ENCODE measurements at places on chromosomes 7 and 10.

DNA sequence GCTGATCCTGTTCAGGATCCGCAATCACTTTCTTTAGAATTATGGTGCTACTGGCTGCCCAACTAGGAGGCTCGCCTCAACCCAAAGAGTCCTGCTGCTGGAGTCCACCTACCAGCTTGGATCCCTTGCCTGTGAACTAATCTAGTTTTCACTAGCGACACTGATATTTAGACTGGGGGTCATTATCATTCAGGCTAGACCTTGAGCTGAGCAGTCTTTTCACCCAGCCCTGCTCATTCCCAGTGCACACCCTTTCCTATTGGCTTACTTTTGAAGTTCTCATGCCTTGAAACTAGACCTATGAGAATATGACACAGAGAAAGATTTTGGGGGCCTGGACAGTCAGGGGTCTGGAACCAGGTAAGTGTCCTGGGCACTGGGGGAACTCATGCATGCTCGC lies 107.9 kb downstream of the TMEM178B start:
- DNase-seq = no peak

- no peak for DNase-seq
Measured at GRCh38 chr7:150969475-150969874, 8.6 kb downstream of the KCNH2 start.

DNA sequence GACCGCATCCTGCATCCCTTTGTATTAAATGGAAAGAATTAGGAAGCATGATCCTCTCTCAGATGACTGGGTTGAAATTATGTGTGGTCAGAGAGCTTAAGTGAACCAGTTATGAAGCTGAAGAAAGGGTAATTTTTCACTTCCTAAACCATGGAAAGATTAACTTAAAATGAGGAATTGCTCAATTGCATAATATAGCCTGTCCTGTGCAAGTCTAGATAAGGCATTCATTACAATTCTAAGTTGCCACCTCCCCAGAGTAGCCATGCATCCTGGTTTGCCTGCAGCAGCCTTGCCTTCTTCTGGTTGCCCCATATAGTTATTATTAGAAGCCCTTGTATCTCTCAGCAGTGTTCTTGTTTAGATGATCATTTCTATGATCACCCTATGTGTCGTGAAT lies 45.3 kb downstream of the STARD3NL start:
- no peak for DNase-seq

GRCh38 chr7:303425-303824 lies 13.5 kb downstream of the FOXL3 start:
- no peak for DNase-seq

- DNase-seq = no peak
Measured at GRCh38 chr10:44944354-44944753, 15.2 kb upstream of the RASSF4 start.

DNA sequence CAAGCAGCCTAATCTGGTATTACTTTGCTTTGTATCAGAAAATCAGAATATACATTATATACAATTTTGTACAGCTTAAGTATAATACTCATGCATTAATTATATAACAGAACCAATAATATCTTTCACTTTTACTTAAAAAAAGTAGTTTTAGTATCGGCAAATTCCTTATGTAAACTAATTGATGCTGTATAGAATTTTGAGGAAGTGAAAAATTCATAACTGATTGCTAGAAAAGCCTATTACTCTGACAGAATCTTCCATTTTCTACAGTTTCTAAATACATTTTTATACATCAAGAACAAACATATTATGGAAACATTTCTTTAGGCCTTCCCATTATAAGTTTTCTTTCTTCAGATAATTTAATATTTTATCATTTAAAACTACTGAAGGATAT lies 124.0 kb upstream of the GPR22 start:
- DNase-seq = no peak

DNA sequence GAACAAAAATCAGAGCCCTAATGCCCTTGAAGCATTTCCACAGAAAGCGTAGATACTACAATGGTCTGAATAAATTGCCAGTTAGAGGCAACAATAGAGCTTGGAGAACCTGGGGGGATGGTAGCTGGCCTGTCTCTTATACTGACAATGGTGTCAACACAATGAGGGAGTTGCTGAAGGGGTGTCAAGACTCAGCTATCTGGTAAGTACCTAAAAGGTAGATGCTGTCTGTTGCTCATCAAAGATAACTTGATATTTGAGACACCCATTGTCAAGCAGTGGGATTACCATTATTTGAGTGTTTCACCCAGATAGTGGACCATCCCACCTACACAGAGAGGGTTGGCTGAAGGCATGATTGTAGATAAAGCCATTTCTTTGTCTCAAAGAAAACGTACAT lies 72.8 kb downstream of the PDE1C start:
- DNase-seq = no peak

- no peak for DNase-seq
Measured at GRCh38 chr7:53110425-53110824, 75.0 kb downstream of the POM121L12 start.

- no peak for DNase-seq
Measured at GRCh38 chr7:84675633-84676034, 481.0 kb upstream of the SEMA3A start.

GRCh38 chr7:47813620-47814260 lies 134.5 kb downstream of the PKD1L1 start:
- no peak for DNase-seq

DNA sequence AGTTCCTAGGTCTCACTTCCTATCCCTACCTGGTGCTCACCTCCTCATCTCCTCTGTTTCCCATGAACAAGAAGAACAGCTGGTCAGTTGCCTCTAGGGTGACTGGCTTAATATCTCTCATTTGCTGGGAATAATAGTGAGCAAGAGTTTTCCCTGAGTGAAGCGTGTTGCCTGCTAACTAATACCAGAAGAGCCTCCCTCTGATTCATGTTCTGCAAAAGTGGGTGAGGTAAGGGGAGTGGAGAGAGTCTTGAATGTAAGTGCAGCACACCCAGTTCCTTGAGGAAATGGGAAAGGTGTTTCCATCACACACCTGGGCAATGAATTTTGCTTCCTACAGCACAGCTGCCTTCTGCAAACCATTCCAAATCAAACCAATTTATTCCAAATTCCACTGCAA lies 29.6 kb downstream of the FZD1 start:
- DNase-seq = no peak

- no peak for DNase-seq
Measured at GRCh38 chr7:30012757-30013156, 13.7 kb downstream of the FKBP14 start.

DNA sequence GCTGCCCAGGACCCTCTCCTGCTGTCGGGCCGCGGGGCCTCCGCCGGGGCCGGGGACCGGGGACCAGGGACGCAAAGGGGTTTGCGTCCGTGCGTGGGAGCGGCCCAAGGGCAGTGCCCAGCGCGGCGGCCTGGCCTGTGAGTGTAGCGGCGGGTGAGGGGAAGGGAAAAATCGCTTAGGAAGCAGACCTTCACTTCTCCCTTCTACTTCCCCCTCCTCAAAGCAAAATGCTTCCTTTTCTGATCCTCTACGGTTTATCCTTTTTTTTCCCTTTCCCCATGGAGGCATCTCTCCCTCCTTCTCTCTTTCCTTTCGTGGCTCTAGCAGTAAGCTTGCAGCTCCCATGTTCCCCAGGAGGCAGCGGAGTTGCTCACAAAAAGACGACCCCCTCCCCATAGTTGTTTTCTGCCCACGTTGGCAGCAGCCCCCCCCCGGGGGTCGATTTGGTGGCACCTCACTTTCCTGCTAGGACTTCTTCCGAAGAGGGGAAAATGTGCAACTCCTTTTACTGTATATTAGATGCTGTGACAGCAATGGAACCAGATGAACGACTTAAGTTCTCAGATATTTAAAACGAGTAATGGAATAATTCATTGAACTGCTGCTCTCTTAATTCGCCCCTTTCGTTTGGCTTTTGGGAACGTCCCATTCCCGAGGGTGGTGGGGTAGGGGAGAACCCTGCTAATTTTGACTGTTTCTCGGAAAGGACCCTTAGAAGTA lies 724 bp downstream of the CAPZA2 start:
- no peak for DNase-seq

DNA sequence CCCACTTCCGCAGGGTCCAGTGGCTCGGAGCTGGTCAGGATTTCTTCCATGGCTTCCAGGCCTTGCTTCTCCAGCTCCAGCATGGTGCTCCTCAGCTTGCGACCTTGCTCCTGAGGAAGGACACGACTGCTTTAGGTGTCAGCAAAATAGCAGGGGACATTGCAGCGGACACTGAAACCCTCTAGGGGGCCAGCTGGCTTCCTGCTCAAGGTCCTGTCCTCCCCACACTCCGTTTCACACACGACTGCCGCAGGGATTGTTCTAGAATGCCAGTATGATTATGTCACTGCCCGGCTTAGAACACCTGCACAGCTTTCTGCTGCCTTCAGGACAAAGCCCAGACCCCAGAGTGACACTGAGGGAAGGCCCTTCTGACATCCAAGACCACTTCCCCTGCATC lies 65.6 kb downstream of the SCRN1 start:
- no peak for DNase-seq

DNA sequence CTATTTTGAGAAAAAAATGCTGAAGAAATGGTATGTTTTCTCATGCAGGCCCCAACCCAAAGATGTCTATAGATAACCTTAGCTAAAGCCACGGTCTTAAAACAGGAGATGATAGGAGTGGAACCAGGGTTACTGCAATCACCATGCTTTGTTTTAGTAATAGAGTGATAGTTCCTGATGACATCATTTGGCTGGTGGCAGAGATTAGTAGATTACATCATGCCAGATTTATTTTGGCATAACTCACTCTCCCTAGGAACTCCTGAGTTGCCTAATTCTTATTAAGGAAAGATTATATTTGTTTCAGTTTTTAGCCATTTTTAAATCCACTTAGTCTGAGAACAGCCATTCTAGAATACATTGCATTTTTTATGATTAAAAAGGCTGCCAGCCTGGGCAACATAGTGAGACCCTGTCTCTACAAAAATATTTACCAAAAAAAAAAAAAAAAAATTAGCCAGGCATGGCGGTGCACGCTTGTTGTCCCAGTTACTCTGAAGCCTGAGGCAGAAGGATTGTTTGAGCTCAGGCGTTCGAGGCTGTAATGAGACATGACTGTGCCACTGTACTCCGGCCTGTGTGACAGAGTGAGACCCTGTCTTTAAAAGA lies 17.8 kb downstream of the ENO4 start:
- DNase-seq = no peak

DNA sequence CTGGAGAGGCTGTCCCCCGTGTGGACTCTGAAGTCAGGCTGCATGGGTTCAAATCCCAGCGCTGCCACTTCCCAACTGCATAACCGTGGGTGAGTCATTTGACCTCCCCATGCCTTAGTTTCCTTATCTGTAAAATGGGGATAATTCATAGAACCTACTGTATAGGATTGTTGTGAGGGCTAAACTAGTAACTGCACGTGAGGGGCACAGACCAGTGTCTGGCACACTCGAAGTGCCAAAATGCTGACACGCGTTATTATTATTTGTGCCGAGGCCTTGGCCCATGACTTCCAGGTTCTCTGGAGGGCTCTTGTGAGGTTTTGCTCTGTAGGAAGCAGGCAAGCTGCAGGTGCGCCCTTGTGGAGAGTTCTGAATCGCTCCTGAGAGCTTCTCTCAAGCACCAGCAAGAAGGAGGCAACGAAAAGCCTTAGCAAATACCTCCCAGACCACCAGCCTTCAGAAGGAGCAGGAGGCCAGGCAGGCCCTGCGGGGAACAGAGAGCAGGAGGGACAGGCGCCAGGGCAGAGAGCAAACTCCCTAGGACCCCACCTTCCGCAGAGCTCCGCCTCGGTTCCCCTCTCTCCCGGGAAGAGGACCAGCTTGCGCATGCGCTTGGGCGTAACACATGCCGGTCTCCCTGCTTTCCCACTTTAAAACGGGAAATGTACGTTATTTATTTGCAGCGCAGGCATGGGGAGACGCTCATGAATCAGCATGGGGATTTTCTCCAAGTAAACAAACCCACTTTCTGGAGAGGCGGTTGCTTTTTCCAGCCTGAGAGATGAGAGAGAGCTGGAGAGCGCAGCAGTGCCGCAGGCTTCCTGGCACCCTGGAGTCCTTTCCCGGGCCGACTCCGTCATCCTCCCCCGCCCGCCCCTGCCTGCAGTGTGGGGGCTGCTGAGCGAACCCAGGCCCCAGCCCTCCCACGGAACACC lies 39.6 kb downstream of the SORCS3 start:
- DNase-seq = no peak

DNA sequence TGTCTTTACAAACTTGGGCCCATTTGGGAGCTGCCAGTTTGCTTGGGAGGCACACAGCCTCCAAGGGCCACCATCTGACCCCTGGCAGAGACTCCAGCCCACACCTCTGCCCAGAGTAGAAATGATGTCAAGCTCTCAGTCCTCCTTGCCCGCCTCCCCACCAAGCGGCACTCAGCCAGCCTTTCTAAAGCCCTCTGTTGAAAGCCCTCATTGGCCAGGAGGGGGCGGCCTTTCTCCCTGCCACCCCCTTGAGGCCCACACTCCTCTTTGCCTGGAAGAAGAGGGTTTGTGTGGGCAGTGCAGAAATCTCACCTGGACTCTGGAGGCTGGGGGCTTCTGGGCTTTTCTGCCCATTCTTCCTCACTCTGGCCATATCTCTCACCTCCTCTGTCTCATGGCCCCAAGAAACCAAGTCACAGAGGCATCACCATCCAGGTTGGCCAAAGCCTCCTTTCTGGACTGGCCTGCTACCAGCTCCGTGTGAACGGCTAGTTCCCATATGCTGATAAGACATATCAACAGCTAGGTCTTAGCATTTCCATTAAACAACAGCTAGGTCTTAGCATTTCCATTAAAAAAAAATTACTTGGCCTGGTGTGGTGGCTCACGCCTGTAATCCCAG lies 36.1 kb downstream of the UBTD1 start:
- DNase-seq = no peak

- DNase-seq = no peak
Measured at GRCh38 chr10:48289501-48290238, 15.2 kb upstream of the FRMPD2 start.

Measured in cortex of kidney (tissue), 1 donor.